ENCODE measurements at places on chromosomes 7 and 10. TPM values are rescaled to one million over a fixed set of nuclear protein-coding genes. Genes with fewer than 3 reads are reported as not detected.

The RBM20 gene
- total RNA-seq: 5.8 TPM

The ABCB4 gene
- 1.1 TPM for total RNA-seq

The AGR3 gene
- total RNA-seq: not detected

DNA sequence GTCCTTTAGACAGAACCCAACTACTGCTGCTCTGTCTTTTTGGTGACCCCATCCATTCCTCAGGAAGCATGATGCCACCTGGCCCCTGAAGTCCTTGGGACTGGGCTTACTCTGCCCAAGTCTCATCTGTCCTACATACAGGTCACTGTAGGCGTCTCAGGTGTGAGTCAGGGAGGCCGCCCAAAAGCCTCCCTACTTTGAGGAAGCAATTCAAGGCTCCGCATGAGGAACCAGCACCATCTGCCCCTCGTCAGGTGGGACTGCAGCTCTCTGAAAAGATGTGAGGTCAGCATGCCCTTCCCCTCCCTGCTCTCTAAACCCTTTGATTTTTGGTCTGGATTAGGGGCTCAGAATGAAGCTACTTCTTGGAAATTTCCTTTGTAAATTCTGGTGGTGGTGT is 354.8 kb downstream of the CXCL12 start:
- no peaks in the 10 kb centered on the region for H3K27me3 ChIP-seq
- no peaks in the 10 kb centered on the region for H3K36me3 ChIP-seq
- H3K27ac ChIP-seq: no peak overlapping the region
- H3K4me1 ChIP-seq: no peaks in the 10 kb centered on the region
- no peak for DNase-seq

- H3K36me3 ChIP-seq: no peaks in the 10 kb centered on the region
- DNase-seq: no peak
- H3K27me3 ChIP-seq: no peaks in the 10 kb centered on the region
- H3K4me3 ChIP-seq: no peak overlapping the region
- no peak overlapping the region for H3K27ac ChIP-seq
- H3K4me1 ChIP-seq: no peaks in the 10 kb centered on the region
Observed at GRCh38 chr7:54981913-54982312, 36.9 kb upstream of the EGFR start.

GRCh38 chr10:121406823-121407545 is 191.3 kb downstream of the FGFR2 start:
- H3K27ac ChIP-seq: no peak overlapping the region
- H3K36me3 ChIP-seq: no peaks in the 10 kb centered on the region

DNA sequence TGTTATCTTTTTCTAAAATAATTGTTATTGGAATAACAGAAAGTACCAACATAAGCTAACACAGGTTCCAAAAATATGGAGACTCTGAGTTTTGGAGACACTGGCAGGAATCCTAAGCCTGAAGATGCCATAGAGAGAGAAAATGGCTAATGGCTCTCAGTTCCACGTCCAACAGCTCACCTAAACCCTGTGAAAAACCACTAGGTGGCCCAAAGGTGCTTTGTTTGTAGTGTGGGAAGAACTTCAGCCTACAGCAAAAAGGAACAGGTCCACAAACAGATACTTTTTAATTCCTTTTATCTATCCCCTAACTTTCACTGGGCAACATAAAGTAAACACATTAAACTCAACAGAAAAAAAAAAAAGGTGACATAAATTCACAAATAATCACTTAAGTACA is 272.3 kb downstream of the SEMA3D start:
- H3K27ac ChIP-seq: no peak overlapping the region
- no peaks in the 10 kb centered on the region for H3K27me3 ChIP-seq
- no peak for DNase-seq

- DNase-seq: no peak
- H3K4me3 ChIP-seq: no peak overlapping the region
- no peaks in the 10 kb centered on the region for H3K4me1 ChIP-seq
Observed at GRCh38 chr10:104127411-104127810, 5.4 kb downstream of the SFR1 start.

GRCh38 chr7:12637819-12638592 is 49.4 kb upstream of the ARL4A start:
- no peak overlapping the region for H3K27ac ChIP-seq
- H3K4me1 ChIP-seq: no peaks in the 10 kb centered on the region
- H3K4me3 ChIP-seq: no peak overlapping the region
- no peaks in the 10 kb centered on the region for H3K36me3 ChIP-seq
- H3K27me3 ChIP-seq: no peaks in the 10 kb centered on the region

GRCh38 chr10:78342827-78343653 is 309.4 kb downstream of the RPS24 start:
- H3K27me3 ChIP-seq: no peaks in the 10 kb centered on the region
- peak; percentile 43 for DNase-seq
- no peak overlapping the region for H3K4me3 ChIP-seq
- peaks cover 5% of the 10 kb centered on the region for H3K4me1 ChIP-seq

DNA sequence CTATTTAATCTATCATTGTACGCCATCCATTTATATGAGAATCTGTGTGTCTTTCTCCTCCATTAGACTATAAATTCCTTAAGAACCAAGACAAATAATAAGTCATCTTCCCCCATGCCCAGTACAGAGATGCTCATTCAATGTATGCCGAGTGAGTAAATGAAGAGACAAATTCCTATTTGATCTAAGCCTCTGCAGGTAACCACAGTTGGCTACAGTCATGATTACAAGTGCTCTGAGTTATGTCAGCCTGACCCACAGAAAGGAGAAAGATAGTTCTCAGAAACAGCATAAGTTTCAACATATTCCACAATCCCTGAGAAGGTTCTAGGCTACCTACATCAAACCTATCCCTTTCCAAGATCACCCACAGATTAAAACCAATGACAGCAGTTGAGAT is 46.1 kb downstream of the MPP7 start:
- DNase-seq: no peak
- H3K4me1 ChIP-seq: peaks cover 52% of the 10 kb centered on the region
- H3K4me3 ChIP-seq: no peak overlapping the region
- no peaks in the 10 kb centered on the region for H3K36me3 ChIP-seq
- no peak overlapping the region for H3K27ac ChIP-seq
- H3K27me3 ChIP-seq: no peaks in the 10 kb centered on the region

- DNase-seq: no peak
- H3K27me3 ChIP-seq: no peaks in the 10 kb centered on the region
- no peak overlapping the region for H3K4me3 ChIP-seq
- no peak overlapping the region for H3K27ac ChIP-seq
- no peaks in the 10 kb centered on the region for H3K36me3 ChIP-seq
Observed at GRCh38 chr7:40263752-40264390, 129.1 kb downstream of the SUGCT start.
